Activated naive CD4-positive, alpha-beta T cell treated with anti-CD3 and anti-CD28 coated beads, Interleukin-2, amount 10 ng/mL, durations not matched to agents 7 days and 5 days (primary cell): ENCODE measurements at places on chromosomes 11 and 22.

GRCh38 chr11:13304655-13305335 lies 27.2 kb downstream of the BMAL1 start:
- DNase-seq: no peak

GRCh38 chr11:111841370-111842053 lies 29.9 kb downstream of the ALG9 start:
- peak; percentile 91 for DNase-seq

DNA sequence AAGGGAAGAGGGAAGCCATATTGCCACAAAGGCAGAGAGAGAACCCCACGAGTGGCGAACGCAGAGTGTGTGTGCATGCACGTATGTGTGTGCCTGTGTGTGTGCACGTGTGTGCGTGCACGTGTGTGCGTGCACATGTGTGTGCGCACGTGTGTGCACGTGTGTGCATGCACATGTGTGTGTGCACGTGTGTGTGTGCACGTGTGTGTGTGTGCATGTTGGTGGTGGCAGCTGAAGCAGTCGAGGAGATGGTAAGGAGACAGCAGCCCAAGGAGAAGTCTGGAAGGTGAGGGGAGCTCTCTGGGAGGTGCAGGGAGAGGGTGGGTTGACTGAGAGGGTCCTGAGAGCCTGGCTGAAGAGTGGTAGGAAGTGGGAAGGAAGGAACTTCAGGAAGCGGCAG lies 94.1 kb upstream of the NECTIN1 start:
- DNase-seq: no peak

- no peak for DNase-seq
Measured at GRCh38 chr11:11841116-11841722, 553 bp upstream of the USP47 start.

DNA sequence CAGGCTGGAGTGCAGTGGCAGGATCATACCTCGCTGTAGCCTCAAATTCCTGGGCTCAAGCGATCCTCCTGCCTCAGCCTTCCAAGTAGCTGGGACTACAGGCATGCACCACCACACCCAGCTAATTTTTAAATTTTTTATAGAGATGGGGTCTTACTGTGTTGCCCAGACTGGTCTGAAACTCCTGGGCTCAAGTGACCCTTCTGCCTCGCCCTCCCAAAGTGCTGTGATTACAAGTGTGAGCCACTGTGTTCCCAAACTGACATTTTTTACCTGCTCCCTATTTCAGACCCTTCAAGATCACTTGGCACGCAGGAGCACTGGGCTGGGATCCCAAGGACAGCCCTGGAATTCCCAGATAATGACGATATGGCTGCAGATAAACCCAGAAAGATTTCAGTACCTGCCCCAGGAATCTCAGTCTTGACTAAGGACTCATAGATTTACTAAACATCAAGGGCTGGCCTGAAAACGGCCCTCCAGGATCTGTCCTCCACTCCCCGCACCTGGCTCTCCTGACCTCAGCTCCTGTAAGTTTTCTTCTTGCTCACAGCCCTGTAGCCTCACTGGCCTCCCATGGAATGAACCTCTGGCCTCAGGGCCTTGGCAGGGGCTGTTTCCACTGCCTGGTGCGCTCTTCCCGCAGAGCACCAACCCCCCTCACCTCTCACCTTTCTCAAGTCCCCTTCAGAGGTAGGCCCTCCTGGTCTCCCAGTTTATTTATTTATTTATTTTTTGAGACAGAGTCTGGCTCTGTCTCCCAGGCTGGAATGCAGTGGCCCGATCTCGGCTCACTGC lies 3.6 kb upstream of the CSNK1E start:
- no peak for DNase-seq

DNA sequence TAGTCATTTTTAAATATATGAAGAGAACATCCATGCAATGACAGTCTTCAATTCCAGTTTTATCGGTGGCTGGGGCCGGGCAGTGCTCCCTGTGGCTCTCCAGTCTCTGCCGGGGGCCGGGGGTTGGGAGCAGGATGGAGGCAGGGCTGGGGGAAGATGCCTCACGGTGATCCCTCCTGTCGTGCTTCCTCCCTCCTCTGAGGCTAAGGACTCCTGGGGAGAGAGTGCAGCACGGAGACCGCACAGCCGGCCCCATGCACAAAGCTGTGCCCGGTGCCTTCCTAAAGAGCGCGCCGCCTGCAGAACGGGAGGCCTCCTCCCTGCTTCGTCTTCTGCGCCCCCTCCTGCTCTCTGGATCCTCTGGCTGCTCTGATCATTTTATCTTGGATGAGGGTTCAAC lies 20.5 kb downstream of the GAL start:
- DNase-seq: no peak

DNA sequence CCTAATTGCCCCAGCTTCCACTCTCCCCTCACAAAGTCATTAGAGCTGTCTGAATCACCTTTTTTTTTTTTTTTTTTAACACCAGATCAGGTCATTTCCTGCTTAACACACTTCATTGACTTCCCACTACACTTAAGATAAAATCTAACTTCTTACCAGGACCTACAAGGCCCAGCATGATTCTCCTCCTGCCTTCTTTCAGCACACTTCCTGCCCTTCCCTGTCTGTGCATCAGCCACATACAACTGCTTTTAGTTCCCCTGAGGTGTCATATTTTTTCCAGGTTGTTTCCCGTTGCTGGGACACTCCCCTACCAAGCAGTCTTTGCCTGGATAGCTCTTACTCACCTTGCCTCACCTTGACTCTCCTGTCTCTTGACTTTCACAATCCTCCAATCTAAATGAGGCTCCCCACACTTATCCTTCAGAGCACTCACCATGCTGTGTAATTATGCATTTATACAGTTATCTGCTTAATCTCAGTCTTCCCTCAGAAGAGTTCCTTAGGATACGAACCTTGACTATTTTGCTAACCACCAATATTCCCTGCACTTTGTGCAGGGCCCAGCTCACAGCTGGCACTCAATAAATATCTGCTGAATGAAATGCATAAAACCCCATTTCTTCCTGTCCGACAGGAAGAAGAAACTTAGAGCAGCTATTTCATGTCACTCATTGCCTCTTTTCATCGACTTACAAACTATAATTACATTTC lies 96.6 kb upstream of the AKIP1 start:
- DNase-seq: no peak

GRCh38 chr11:11569936-11570491 lies 51.8 kb downstream of the GALNT18 start:
- DNase-seq: no peak

DNA sequence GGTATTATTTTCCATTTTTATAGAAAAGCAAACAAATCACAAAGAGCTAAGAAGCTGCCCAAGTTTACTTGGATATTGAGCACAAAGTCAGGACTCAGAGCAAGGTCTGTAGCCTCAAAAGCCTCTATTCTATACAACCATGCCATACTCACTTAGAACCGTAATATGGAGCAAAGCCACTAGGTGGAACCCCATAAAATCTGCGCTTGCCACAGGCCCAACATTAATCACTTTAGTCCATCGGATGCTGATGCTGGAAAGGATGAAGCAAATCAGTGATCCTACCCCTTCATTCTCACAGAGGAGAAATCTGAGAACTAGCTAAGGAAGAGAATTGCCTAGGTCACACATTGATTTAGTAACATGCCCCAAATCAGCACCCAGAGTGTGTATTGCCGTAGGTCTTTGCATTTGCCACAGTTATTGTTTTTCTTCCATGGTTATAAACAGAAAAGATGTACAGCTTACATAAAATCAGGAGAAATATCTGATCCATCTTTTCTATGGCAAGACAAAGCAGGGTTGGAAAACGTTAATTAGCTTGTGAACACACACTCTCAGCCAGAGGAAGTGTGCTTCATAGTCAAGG lies 56.7 kb upstream of the RAB38 start:
- peak; percentile 21 for DNase-seq

DNA sequence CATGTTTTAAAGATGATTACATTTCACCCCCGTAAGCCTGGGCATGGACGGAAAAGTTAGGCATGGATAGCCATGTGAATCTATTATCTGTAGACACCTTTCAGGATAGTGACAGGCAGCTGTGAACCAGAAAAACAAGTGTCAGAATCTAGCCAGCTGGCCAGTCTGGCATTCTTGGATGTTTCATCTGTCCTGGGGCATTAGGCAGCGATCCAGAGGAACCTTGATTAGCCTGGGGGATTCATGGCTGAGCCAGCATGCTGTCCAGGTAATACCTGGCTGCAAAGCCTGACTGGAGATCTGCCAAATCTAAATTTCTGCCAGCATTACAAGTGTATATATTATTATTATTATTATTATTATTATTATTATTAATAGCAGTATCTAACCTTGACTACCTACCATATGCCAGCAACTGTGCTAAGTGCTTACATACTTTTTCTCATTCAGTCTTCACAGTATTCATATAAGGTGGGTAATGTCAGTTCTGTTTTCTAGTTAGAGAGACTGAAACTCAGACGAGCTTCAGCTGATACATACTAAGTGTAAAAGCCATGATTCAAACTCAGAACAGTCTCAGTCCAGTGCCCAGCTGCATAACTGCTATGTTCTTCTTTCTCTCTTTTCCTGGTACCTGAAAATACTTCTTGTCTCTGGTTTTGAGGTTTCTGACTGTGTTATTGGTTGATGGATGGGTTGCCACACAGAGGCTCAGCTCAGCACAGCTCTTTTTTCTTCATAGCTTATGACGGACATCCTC lies 12.8 kb downstream of the BMAL1 start:
- DNase-seq: no peak

DNA sequence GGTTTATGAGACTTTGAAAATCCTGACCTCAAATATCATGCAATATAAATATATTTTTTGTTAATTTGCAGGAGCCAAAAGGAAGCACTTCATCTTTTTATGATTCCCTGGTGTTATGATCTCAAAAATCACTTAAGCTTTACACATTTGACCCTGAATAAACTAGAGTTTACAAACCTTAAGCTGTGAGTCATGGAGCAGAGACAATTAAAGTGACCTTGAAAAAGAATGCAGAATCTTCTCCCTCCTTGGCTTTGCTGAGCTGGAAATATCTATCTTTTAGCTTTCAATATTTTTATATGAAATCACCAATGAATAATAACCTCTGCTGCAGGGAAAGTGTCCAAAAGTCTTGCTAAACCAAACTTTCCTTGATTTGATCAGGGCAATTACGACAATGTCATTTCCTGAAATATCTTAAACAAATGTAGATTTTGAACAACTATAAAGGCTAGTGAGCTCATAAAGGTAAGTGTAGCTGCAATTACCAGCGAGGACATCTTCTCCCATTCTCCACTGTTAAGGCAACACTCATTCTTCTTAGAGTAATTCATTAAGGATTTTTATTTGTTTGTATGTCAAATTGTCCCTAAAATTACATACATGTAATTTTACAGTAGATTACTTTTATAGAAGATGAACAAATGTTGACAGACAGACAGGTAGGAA lies 747.0 kb upstream of the LUZP2 start:
- DNase-seq: no peak

- DNase-seq: no peak
Measured at GRCh38 chr22:25420925-25421904, 143.3 kb upstream of the GRK3 start.

DNA sequence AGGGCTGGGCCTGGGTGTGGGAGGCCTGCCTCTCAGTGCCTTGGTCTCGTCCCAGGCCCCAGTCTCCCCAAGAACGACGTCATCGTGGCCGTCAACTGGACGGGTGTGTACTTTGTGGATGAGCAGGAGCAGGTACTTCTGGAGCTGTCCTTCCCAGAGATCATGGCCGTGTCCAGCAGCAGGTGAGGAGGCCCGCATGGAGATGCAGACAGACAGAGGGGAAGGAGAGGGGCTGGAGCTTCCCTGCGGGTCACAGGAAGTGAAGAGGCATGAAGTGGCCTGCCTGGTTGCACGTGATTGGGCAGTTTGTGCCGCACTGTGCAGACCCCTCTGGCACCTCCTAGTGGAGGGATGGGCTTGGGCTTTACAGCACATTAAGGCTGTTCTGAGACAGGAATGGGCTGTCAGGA lies 70.4 kb downstream of the MYO7A start:
- DNase-seq: peak; percentile 44

DNA sequence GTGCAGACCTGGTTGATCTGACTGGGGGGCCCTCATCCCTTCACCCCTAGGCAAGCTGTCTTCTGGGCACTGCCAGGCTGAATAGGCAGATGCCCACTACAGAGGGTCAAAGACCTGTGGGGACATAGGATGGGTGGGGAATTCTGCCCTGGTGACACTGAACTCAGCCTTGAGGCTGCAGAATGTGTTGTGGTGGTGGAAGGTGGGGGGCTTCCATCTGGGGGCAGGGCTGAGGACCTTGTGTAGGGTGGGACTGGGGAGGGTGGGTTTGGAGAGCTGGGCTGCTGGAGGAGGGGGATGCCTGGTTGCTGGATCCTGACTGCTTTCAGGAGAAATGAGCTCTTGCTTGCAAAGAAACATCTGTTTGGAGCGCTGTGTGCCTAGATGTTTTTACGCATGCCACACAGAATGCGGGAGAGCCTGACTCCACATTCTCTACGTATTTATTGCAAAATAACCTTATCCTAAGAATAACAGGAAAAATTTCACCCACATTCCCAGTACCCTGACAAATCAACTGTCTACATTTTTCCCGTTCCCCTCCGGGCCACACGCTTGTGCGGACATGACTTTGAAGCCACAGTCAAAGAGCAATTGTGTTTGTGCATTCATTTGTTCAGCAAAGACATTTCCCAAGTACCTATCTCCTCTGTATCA lies 18.3 kb downstream of the SMIM38 start:
- DNase-seq: no peak

GRCh38 chr22:39567135-39567946 lies 3.2 kb upstream of the CACNA1I start:
- DNase-seq: peak; percentile 77

- no peak for DNase-seq
Measured at GRCh38 chr11:96275801-96276594, 67.0 kb downstream of the MAML2 start.

GRCh38 chr11:74171997-74172396 lies 908 bp downstream of the PPME1 start:
- no peak for DNase-seq

DNA sequence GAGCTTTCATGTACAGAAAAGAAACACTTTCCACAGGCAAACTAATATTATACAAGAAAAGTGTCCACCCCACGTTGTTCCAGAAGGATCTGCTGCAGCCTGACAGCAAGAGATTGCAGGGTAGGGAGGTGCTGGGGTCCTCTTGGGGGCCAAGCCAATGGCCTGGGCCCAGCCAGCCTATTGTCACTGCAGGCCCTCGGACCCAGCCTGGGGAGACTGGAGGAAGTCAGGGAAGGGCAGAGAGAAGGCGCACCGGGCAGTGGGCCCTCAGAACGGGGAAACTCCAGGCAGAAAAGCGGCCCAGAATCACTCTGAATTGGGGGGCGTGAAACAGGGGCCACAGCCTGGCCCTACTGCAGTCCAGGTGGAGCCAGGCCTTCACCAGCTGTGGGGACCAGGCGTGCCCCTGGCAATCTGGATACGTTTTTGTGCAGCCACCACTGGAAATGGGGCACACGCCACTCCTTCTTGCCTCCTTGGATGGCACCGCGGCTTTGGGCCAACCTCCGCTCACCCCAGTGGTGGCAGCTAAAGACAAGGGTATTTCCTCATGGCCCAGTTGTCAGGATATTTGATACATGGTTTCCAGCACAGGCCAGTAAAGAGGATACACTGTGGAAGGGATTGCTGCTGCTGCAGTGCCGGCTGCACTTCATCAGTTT lies 3.9 kb upstream of the NAP1L4 start:
- peak; percentile 14 for DNase-seq

GRCh38 chr22:30433227-30433626 lies 7.7 kb downstream of the MTFP1 start:
- no peak for DNase-seq

- DNase-seq: no peak
Measured at GRCh38 chr11:23684701-23685100, 812.2 kb upstream of the LUZP2 start.
